ENCODE measurements at places on chromosomes 5 and 9.

GRCh38 chr9:93264338-93265125 lies 80.6 kb downstream of the WNK2 start:
- no peak for DNase-seq

DNA sequence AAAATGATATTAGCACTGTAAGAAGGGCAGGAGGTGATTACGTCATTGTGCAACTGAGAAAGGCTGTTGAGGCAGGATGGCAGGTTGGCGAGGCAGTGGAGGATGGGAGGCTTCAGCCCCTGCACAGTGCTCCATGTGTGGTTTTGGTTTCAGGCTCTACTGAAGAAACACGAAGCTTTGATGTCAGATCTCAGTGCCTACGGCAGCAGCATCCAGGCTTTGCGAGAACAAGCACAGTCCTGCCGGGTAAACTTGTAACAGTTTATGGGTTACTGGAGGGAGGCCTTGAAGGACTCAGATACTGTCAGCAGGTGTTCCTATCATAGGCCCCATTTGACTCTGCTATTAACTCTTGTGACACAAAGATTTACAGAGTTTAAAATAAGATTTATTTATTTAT lies 35.1 kb downstream of the SPTAN1 start:
- DNase-seq, result peak; percentile 10

DNA sequence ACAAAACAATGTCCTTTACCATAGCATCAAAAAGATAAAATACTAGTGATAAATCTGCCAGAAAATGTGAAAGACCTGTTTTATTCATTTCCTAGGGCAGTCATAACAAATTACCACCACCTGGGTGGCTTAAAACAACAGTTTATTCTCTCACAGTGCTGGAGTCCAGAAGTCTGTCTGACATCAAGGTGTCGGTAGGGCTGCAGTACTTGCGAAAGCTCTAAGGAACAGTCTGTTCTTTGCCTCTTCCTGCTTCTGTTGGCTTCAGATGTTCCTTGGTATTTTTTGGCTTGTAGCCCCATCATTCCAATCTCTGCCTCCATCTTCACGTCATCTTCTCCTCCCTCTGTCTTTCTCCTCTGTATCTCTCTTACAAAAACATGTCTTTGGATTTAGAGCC lies 51.0 kb downstream of the PTPDC1 start:
- DNase-seq, result no peak

DNA sequence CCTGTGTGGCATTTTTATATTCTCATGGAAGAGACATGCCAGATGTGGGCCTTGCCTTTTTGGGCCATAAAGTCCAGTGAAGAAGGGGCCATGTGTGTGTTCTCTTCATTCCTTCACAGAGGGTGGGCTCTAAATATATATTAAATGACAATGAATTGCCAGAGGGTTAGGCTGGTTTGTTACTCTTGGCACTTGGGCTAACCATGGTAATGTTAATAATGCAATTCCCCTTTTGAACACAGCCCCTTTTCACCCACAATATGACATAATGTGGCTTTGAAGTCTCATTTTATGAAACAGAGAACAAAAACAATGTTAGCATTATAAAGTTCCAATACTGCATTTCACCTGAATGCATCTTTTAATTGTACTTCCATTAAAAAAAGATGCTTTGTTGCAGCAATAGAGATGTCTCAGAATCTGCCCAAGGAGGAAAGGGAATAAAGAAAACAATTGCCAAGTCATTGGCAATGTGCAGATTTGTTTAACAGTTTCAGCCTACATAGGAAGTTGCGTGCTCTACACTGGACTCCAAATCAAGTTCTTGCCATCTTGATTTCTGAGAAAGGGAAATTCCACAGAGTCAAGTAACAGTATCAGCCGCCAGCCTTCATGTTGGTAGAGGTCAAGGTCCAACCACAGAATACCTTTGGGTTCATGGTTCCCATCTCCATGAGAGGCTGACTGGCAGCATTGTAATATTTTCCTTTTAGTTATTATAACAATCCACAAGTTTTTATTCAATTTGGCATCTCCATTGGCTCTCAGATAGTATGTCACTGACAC lies 141.9 kb downstream of the SLC12A2 start:
- no peak for DNase-seq

- no peak for DNase-seq
Measured at GRCh38 chr5:125478599-125478998, 732.2 kb upstream of the ZNF608 start.
